GM10248 (cell line): ENCODE measurements at places on chromosomes 7 and 10.

DNA sequence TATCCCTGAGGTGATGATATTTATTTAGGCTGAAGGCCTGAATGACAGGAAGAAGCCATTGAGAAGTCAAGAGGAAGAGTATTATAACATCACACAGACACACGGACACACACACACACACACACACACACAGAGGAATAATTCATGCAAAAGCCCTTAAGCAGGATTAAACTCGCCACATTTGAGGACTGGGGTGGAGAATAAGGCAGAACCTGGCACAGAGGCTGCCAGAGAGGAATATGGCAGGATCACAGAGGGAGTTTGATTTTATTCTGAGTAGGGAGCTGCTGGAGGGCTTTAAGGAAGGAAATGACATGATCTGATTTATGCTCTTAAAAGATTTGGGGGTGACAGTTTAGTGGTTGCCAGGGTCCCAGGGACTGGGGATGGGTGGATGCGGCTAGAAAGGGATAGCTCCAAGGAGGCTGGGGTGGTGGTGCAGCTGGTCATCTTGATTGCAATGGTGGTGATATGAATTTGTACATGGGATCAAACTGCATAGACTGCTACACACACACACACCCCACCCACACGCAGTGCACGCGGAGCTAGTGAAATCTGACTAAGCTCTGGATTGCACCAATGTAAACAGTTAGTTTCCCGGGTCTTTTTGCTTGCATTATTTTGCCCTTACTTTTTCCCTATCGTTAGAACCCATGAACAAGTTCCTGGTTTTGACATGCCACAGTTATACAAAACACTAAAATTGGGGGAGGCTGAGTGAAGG is 11.2 kb downstream of the SMURF1 start:
- DNase-seq: no peak

GRCh38 chr7:14717816-14718215 is 184.7 kb downstream of the DGKB start:
- DNase-seq: no peak

DNA sequence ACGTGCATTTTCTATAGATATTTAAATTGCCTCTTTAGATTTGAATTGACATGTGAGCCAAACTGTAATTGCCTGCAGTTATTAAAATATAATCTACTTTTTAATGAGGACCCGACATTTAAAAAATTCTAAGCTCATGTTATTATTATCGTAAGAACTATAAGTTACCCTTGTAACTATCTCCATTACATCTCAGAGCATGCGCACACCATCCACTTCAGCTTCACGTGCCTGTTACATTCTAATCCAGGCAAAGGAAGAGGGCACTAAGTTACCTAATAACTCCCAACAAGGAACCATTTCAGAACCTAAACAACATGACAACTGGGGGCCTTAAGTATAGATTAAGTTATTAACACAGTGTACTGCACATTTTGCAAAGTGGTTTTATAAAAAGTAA is 509.0 kb upstream of the DPP6 start:
- DNase-seq: no peak

- DNase-seq: no peak
Observed at GRCh38 chr7:158129037-158130022, 458.3 kb downstream of the PTPRN2 start.

- no peak for DNase-seq
Observed at GRCh38 chr7:133705596-133705995, 421.5 kb upstream of the LRGUK start.

GRCh38 chr7:132942701-132943100 is 139.2 kb downstream of the CHCHD3 start:
- no peak for DNase-seq

DNA sequence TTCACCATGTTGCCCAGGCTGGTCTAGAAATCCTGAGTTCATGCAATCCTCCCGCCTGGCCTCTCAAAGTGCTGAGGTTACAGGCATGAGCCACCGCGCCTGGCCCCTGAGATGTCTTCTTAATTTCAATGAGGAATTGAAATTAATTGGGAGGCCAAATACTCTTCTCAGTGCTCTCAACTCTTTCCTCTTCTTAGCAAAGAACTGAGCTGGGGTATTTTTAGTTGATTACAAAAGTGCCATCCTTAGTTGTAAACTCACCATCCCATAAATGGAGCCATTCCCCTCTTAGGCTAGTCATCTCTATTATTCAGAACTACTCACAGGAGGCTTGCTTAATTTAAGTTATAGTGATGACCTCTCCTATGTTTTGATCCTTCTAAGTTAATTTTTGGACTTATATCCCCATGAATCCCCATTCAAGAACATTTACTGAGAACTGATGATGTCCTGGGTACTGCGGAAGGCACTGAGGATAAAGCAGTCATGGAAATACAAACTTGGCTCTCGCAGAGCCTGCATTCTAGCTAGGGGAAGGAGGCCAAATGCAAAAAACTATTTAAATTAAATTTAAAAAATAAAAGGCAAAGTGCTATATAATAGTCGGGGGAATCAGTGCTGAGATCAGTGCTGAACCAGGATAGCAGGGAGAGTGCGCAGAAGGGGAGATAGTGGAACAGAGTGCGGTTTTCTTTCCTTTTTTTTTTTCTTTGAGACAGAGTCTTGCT is 145.3 kb downstream of the SFMBT2 start:
- DNase-seq: no peak

DNA sequence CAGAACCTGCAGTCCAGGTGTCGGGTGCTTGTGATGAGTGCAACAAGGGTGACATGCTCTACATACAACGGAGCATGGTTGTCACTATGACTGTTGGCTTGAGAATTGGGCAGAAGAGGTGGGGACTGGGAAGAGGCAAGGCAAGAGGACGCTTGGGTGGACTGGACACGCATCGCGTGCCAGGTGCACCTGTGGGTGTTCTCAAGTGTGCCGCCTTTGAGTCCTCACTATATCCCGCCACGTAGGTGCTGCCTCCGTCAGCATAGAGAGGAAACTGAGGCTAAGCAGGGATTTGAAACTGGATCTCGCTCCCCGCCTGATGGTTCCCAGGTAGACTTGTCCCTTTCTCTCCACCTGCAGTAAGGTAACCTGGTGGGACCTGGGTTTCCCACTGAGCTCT is 27.2 kb downstream of the CDH23 start:
- DNase-seq: no peak

DNA sequence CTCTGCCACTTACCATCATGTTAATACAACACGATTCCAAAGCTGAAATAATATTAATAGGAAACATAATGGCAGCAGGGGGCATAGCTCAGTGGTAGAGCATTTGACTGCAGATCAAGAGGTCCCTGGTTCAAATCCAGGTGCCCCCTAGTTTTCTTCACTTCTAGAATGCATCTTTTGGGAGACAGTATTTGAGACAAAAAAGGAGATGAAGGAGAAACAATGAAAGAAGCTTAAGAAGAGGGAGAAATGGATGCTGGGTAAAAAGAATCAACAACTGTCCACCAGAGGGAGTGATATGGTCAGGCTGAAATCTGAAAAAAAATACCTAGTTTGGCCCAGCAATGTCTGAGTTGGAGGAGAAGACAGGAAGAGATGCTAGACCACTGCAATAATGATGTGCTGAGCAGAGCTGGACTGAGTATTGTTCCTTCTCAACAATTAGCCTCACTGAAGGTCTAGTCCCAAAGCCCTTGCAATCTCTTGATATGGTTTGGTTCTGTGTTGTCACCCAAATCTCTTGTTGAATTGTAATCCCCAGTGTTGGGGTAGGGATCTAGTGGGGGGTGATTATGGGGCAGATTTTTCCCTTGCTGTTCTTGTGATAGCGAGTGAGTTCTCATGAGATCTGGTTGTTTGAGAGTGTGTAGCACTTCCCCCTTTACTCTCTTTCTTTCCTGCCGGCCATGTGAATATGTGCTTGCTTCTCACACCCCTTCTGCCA is 48.3 kb downstream of the ZNF783 start:
- peak; percentile 51 for DNase-seq

DNA sequence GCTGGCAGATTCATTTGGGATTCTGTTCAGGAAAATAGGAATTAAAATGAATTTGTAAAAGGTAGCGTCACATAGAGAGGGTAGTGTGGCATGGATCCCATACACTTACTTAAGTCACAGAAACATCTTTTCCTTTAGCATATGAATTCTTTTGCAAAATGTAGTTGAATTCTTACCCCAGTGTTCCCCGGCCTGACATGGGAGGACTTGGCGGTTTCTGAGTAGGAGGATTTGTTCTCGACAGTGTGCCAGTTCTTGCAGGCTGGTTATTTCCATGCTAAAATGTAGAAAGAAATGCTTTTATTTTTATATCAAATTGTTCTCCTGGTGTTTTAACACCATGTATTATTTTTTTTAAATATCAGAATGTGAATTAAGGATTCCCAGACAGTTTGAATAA is 72.6 kb downstream of the PDSS1 start:
- no peak for DNase-seq

DNA sequence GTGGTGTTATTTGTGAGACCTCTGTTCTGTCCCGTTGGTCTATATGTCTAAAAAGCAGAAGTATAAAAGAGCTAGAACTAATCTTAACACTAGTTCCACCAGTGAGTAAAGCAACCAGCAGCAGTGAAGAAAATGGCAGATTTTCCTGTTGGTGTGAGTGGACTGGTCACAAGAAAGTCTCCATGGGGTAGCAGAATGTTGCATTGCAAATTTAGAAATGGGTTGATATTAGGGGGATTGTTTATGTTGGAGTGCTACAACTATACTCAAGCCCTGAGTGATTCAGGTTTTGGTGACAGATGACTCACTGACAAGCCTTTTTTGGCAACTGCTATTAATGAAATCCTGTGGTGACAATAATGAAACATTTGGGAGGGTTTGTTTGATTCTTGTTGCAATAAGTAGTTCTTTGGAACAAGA is 5.6 kb downstream of the AVL9 start:
- no peak for DNase-seq

GRCh38 chr7:100437150-100438100 is 1.1 kb upstream of the PPP1R35 start:
- DNase-seq: no peak

- peak; percentile 72 for DNase-seq
Observed at GRCh38 chr7:27210441-27211083, 10.7 kb upstream of the HOXA13 start.

DNA sequence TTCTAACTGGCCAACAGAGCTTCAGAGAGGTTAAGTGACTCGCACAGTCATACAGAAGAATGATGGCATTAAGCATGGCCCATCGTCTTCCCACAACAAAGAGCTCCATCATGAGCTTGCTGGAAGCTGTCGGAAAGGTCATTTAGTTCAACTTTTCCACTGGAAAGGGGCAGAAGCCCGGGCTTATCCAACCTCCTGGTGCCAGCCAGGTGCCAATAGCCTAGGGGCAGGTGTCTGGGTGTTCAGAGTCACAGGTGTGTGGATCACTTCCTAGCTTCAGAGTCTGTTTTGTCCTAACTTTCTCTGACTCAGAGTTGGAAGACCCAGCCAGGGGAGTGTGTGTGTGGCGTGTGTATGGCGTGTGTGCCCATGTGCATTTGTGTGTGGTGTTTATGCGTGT is 1.3 kb upstream of the TRPV6 start:
- no peak for DNase-seq

DNA sequence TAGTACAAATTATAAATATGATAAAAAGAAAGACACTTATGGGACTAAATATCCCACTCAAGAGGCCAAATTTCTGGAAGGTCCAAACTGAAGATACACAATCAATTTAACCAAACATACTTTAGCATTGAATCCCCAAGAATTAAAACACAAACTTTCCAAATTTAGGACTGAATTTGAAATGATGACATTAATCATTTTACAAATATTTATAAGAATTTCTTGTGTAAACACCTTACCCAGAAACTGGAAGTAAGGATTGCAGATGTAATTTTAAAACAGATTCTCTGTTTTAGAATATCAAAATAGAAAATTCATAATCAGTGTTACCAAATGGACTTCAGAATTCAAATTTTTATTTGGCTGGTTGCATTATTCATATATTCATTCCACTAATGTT is 588.2 kb upstream of the KCND2 start:
- DNase-seq: no peak

- no peak for DNase-seq
Observed at GRCh38 chr10:30977385-30977784, 54.3 kb downstream of the ZNF438 start.

DNA sequence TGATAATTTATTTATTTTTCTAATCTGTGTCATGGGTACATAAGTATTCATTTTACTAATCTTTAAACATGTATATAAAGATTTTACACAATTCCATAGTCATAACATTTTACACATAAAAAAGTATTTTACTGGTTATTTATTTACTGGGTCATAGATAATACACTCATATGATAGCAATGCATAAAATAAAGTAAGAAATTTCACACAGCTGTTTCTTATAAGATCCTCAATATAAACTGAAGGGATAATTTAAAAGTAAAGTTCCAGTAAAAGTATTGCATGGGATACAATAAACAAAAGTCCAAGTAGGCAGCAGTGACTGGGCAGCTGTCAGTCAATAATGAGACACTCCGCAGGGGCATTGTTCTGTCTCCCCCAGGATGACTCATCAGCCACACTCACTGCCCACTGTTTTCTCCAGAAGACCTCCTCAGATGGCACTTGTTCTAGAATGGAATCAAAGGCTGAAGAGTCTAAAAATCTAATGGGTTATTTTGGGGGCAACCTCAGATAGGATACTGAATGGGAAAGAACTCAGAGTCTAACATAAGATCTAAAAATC is 32.7 kb downstream of the DPY19L1 start:
- no peak for DNase-seq

DNA sequence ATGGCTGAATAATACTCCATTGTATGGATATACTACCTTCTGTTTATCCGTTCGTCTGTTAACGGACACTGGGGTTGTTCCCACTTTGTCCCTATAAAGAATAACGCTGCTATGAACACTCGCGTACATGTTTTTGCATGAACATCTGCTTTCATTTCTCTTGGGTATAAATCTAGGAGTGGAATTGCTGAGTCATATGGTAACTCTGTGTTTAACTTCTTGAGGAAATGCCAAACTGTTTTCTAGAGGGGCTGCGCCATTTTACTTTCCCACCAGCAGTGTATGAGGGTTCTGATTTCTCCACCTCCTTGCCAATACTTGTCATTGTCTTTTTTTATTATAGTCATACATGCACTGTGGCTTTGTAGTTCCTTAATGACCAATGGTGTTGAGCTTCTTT is 20.6 kb upstream of the RASSF4 start:
- no peak for DNase-seq

- no peak for DNase-seq
Observed at GRCh38 chr7:1598286-1598685, 28.5 kb upstream of the PSMG3 start.

GRCh38 chr10:96276426-96276825 is 5.1 kb upstream of the BLNK start:
- no peak for DNase-seq
